ENCODE measurements at places on chromosomes 7 and 10.

GRCh38 chr7:97118306-97118917 lies 914 bp downstream of the SDHAF3 start:
- no peak for DNase-seq

- DNase-seq: no peak
These were observed 37.6 kb downstream of the ATOH7 start for GRCh38 chr10:68194290-68194689.

- no peak for DNase-seq
These were observed 689.6 kb downstream of the NRG3 start for GRCh38 chr10:82564353-82565196.

- DNase-seq: no peak
These were observed 172.0 kb downstream of the DGKI start for GRCh38 chr7:137674551-137675409.

DNA sequence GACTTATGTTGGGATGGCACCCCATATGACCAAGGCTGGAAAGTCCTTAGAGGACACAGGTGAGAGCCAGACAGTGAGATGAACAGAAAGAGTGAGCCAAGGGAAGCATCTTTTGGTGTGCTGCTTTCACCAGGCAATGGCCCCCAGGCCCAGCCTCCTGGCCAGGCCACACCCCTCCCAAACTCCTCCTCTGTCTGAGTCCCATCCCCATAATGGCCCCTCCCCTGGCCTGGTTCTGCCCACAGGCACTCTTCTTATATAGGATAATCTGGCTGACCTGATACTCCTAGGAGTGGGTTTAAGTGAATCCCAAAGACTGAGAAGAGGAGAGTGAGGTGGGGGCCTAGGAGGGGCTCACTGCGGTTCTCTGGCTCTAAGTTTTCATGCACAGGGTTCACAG lies 252.5 kb downstream of the RPS24 start:
- peak; percentile 41 for DNase-seq

- DNase-seq: no peak
These were observed 44.4 kb upstream of the COMMD3 start for GRCh38 chr10:22271786-22272185.

GRCh38 chr10:63929831-63930467 lies 408.7 kb downstream of the REEP3 start:
- DNase-seq: peak; percentile 61

DNA sequence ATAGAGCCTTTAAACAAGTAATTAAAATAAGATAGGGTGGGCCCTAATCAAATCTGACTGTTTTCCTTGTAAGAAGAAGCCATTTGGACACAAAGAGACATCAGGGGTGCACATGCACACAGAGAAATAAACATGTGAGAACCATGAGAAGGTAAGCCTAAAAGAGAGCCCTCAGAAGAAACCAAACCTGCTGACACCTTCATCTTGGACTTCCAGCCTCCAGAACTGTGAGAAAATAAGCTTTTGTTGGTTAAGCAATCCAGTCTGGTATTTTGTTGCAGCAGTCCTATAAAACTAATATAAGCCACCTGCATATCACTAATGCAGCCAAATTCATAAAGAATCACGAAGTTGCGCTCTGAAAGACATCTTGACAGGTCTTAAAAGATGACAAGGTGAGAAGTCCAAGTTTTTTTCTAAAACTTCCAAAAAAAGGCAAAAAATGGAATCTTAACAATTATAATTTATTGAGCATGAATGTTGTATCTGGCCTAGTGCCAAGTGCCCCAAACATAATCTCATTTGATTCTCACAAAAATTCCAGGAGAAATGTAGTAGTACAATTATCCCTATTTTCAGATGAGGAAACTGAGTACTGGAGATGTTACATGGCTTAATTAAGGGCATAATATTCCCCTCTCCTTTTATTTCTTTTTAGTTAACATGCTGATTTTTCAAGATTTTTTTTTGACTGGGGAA lies 34.3 kb upstream of the FAM133B start:
- no peak for DNase-seq

- DNase-seq: no peak
These were observed 252.3 kb downstream of the ARL4A start for GRCh38 chr7:12939694-12940093.

- DNase-seq: no peak
These were observed 14.4 kb upstream of the SRPK2 start for GRCh38 chr7:105403128-105403527.

GRCh38 chr7:148303295-148304082 lies 287.1 kb upstream of the C7orf33 start:
- no peak for DNase-seq

GRCh38 chr7:87129848-87130247 lies 22.4 kb upstream of the DMTF1 start:
- no peak for DNase-seq

- peak; percentile 31 for DNase-seq
These were observed 1.2 kb downstream of the HIPK2 start for GRCh38 chr7:139776486-139777132.

DNA sequence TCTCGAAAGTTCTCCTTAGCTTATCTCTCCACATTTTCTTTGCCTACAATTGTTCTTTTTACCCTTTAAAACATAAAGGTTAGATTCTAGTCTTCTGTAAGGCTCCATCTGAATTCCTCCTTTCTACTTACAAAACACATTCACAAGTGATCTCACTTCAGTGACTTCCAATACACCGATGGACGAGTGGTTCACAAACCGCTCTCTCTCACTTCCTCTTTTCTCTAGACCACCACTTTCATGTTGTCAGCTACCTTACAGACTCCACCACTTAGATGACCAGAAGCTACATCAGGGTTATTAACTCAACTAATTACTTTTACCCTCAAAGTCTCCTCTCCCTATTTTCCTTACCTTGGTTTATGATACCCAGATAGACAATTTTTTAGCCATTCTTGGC lies 11.8 kb downstream of the MET start:
- no peak for DNase-seq

DNA sequence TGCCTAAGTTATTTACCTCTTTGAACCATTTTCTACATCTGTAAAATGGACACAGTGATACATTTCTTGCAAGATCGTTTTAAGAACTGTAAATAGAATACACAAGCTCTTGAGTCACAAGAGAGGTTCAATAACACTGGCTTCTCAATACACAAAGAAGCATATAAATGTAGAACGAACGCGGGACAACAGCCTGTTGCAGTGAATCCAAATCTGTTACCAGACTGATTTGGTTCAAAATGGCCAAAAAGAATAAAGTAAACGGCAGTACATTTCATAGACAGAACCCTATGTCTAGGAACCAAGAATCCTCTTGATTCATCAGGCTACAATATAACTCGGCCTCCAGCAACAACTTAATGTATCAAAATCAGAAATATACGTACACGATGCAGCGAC lies 701 bp downstream of the MTPAP start:
- DNase-seq: no peak

- DNase-seq: no peak
These were observed 59.7 kb upstream of the PDCD4 start for GRCh38 chr10:110811791-110812581.

DNA sequence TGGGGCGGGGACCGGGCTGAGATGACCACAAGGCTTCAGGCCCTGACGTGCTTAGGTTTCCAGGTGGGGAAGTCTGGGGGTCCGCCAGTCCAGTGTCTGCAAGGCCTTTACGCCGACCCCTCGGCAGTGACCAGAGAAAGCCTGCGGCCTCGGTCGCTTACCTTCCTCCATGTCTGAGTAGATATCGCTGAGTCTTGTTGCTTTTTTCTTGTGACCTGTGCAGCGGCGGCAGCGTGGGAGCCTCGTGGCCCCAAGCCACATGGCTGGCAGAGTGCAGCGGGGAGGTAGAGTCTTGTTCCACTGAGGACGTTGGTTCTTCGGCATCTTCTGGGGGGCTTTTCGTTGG lies 329 bp downstream of the NOLC1 start:
- peak; percentile 43 for DNase-seq

DNA sequence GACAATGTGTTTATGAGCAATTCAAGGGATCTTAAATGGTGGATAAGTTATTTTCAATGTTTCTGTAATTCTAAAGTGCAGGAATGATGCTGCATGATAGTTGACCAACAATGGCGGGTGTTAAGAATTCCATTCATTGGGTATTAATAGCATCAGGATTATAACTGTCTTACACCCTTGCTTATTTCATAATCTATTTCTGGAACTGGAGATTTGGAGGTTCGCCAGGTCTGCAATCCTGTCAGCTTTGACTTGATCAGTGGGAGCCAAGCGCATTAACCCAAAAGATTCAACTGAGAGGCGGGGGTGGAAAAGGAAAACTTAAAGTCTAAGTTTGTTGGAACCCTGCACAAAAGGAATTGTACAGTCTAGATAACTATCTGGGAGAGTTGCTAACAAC lies 114.9 kb upstream of the ZEB1 start:
- no peak for DNase-seq

GRCh38 chr7:81073931-81074251 lies 155.0 kb upstream of the SEMA3C start:
- DNase-seq: no peak

- no peak for DNase-seq
These were observed 18.6 kb upstream of the VDAC2 start for GRCh38 chr10:75191821-75192568.

DNA sequence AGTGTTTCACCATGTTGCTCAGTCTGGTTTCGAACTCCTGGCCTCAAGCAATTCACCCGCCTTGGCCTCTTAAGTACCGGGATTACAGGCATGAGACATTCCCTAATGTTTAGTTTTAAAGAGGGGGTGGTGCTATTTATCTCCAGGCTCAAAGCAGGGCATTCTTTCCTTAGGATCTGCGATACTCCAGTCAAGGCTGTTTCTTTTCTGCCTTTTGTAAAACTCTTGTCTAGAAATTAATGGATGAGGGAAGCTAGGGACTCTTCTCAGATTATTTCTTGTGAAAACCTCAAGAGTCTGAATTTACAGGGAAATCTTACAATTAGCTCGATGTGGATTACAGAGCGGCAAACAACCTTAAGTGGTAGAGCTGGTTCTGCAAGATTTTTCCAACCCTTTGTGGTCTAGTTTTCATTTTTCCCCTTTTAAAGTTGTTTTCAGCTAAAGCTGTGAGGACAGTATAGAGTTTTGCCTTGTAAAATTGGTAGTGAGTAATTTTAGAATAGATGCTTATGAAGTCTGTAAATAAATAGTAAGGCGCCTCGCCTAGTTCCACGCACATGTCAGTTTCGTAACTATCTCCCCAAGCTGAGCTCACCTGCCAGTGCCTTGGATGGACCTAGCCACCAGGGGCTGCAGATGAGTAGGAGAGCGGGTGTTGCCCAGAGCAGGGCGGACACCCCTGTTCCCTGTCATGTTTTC lies 53.1 kb downstream of the CUX1 start:
- DNase-seq: peak; percentile 52
